Renal cortex interstitium (tissue), 15 donors: ENCODE measurements at places on chromosomes 4 and X.
A peak's percentile ranks its signal among the peaks of the same experiment; 100 is the strongest.

DNA sequence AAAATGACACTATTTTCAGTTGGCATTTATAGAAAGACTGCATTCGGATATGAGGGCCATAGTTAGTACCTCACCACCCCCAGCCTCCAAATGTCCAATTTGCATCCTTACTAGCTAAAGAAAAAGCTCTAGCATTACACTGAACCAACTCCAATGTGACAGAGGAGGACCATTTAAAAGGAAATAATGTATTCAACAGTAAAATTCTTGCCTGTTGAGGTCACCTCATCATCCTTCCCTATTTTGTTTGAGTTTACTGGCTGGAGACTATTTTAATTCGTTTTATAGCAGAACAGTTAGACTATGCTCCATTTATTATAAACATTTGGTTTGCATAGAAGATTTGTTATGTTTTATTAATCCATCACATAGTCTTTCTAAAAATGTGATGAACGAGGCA lies 88.2 kb upstream of the PPARGC1A start:
- no peak for DNase-seq

GRCh38 chrX:150088766-150089518 lies 150.7 kb upstream of the EOLA2 start:
- no peak for DNase-seq

GRCh38 chrX:24877854-24878650 lies 137.7 kb downstream of the ARX start:
- no peak for DNase-seq

DNA sequence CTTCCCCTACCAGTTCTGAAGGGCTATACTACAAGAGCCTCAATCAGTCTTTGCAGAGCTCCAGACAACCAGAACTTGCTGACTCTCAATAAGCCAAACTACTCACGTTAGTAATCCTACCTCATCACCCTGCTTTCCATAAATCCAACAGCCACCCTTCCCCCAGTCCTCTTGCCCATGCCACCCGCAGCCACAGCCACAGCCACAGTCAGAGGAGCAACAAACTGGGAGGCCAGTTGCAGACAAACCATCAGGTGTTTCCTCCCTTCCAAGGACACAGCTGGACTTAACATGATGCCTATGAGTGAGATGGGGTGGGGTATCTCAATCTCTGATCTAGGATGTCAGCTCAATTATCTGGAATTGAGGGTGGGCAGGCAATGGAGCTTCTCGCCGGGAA lies 1.0 kb downstream of the GABRA3 start:
- DNase-seq, result no peak

DNA sequence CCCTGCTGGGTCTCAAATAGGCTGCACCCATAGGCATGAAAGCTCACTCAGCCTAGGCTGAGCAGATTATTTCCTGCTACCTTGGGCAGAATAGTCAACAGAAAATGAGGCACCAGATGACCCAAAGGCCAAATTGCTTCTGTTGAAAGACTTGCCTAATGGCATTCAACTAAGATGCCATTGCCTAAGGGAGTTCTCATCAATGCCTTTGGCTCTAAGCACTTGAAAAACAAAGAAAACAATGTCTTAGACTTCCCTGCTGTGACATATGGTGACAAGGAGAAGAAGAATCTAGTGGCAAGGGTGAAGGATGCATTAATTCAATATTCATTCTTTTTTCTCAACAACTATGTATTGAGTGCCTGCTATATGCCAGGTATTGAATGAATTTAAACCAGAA lies 25.7 kb upstream of the PCDH19 start:
- DNase-seq, result no peak

DNA sequence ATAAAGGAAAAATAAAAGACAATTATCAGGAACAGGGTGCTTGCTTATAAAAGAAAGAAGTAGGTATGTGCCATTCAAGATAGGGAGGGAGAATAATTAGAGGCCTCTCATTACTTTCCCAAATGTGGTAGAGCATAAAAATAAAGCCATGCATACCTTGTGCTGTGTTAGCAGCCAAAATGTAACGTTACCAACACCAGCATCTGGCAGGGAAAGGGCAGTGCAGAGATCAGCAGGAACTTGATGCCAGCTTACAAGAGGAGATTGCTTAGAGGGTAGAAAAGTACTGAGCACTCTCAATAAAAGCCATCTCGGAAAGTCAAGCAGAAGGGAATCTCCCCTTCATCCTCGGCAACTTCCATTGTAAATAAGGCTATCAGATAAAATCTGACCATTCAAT lies 195.6 kb downstream of the RASL11B start:
- DNase-seq, result no peak

DNA sequence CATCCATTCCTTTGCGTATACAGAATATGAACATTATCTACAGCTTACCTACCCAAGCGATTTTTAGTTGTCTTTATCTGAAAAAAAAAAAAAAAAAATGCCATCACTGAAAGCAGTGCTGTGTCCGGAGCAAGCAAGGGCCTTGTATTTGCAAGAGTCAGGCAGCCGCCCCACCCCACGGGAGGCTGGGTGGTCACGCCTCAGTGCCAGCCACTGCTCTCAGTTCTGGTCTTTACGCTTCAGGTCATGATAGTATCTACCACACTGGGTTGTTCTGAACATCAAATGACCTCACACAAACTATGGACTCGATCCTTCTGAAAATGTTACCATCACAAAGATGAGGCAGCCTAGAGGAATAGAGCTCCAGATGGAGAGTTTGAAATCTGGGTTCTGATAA lies 62.7 kb upstream of the HELT start:
- no peak for DNase-seq

DNA sequence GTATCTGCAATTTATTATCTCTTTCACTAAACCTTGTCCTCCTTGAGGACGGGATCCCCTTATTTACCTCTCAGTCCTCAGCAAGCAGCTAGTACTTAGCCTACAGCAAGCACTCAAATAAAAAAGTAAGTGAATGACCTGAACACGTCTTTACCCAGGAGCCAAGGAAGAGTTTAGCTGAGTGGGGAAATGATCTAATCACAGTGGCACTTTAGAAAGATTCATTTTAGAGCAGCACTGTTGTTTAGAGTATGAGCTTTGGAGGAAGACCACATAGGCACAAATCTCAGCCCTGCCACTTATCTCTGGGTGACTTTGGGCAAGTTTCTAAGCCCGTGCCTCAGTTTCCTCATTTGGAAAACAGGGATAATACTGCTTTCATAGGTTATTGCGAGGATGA lies 2.7 kb downstream of the FAM120C start:
- DNase-seq, result no peak

GRCh38 chr4:38084877-38085711 lies 124.9 kb downstream of the PTTG2 start:
- DNase-seq, result no peak

DNA sequence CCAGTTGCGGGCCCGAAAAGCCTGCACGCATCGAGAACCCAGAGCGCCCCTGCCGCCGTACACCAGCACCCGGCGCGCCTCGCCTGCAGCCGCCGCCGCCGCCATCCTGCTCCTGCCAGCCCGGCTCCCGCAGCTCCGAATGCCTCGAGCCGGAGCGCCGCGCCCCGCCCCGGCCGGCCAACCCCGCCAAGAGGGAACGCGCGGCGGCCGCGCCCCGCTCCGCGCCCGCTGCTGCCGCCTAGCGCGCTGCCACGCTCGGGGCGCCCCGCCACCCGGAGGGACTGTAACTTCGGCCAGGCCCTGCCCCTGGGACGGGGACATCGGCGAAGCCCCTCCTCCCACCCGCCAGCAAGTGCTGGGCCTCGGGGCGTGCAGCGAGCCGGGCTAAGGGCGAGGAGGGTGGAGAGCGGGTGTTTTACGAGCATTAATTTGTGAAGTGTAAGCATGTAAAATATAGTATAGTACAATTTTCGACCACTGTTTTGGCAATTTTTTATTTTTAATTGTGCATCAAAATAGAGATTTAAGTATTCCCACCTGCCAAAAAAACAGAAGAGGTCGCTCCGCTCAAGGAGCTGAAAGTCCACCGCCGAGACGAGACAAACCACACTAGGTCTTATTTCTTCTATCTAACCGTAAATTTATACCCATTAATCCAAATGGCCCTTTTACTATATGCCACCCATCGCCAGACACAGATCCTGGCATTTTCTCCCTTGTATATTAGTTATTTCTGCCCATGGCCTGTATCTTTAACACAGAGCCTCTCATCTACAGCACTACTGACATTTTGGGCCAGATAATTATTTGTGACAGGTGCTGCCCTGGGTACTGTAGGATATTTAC lies at the start of gene QDPR:
TSS of gene QDPR (minus strand) at position 141 of the 846 bp plus-strand sequence. CDS start at position 105, 36 bp downstream.
- DNase-seq, result peak; percentile 52

GRCh38 chr4:128863312-128864075 lies 54.0 kb downstream of the JADE1 start:
- DNase-seq, result peak; percentile 75

DNA sequence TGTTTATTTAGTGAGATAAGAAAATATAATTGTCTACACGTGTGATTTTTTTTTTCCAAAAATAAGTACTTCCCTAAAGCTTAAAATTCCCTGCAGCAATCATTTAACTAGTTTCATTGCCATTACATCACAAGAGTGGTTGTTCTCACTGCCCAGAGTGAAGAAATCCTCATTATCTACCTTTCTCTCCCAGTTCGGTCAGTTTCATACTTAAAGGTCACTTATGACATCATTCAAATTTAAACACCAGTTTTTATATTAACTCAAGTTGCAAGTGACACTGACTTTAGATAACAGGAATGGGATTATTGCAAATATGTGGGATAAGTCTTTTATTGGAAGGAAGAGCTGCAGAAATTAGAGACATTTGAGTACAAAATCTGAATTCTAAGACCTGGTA lies 1699.8 kb upstream of the IGFBP7 start:
- DNase-seq, result no peak

- no peak for DNase-seq
Observed at GRCh38 chr4:26175006-26175786, 145.6 kb upstream of the RBPJ start.

DNA sequence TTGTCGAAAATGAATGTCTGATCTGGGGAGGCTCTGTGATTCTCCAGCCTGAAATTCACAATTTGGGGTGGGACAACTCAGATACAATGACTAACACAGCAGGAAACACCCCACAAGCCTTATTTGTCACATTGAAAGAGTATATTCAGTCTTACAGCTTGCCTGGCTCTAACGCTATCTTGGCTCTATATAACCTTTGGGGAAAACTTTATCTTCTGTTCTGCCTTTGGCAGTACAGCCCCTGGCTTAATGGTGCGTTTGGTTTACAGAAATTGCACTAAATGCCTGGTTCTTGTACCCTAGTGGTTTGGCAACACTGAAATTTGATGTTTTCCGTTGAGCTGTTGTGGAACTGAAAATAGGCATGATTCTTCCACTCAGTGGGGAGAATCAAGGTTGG lies 178.1 kb upstream of the VEGFC start:
- DNase-seq, result no peak

DNA sequence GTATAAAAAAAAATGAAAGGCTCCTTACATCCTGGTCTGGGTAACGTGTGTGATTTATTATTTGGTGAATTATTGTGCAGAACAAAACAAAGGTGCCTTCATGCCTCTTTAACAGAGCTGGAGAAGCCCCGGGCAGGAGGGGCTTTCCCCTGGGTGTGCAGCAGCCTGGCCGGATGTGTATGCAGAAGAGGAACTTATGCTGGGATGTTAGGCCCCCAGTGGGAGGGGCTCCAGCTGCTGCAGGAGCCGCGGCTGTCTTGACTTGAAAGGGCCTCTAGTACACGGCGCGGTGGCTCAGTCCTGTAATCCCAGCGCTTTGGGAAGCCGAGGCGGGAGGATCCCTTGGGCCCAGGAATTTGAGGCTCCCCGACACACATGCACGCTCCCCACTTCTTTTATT lies 16.0 kb downstream of the CCNQ start:
- peak; percentile 29 for DNase-seq

DNA sequence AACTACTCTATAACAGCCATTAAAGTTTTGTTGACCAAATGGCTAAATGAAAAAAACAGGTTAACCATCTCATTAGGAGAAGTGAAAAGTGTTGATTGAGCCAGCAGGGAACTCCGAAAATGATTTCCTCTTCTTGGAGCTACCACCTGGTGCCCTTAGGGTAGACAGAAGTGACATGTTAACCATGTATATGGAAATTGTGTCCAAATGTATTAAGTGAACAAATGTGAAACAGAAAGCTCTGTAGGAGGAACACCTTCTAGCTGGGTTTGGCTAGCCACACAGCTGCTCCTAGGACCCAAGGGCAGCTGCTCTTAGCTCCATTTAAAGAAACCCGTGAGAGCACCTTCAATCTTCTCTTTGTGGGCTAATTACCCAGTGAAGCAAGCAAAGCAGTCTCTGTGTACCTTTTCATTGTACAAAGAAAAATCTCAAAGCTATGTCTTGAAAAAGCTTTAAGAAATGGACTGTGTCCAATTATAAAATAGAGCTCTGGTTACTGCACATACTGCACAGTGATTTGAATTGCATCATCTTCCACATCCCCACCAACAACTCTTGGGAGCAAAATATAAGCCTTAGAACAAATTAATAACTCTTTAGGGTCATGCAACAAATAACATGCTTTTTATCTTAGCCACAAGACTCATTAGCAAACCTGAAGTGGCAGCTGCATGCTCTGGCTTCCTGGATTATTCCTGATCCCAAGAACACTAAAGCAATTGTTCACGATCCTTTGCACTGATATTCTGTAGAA lies 59.2 kb upstream of the PARM1 start:
- DNase-seq, result no peak

DNA sequence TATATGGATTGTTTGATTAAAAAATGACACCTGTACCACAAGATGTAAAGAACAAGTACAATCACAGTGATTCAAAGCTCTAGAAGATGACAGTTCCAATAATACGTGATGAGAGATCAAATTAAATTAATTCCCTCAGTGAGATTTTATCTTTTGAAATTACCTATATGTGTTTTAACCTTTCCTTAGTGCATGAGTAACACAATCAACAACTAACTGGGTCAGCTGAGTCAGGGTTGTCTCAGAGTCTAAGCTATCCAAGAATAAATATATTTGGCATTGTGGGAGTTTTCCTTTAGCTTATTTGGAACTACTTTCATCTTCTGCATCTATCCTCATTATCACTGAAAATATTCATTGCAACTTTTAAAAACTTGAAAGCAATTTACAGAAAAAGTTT lies 162.8 kb downstream of the WDFY3 start:
- no peak for DNase-seq

DNA sequence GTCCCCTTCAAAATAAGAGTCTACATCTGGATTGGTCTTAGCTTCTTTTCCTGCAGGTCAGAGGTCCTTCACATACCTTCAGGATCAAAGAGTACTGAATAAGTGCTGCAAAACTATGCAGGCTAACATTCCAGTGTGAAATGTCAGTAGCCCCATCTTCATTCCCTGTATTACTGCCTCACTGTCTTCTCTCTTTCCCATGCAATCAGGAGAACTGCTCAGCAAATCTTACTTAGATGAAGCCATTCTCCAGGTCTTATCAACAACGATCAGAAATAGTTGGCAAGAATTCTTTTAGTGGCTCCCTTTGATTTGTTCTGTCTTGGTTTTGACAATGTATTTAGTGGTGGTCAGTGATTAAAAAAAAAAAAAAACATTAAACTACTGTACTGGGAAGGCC lies 26.0 kb upstream of the IQCM start:
- no peak for DNase-seq

DNA sequence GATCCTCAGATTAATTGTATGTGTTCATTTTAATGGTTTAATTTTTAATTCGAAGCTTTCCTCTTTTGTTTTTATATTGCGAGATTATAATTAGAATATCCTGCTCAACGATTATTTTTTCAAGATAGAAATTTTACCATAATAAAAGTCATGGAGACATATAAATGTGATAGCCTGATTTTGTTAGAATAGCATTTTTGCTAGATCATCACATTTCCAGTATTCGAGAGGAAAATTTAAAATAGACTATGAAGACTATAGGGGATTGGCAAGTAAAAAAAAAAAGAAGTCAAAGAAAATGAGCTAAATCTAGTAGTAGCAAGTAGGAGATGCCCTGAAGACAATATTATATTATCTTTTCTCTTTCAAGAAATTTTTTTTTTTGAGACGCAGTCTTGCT lies 60.6 kb downstream of the TENM3 start:
- no peak for DNase-seq

GRCh38 chr4:124092541-124092984 lies 620.0 kb downstream of the ANKRD50 start:
- DNase-seq, result no peak
